ENCODE measurements at places on chromosomes 6 and 20.

- DNase-seq: no peak
Measured at GRCh38 chr6:30345852-30346251, 896 bp downstream of the RPP21 start.

- DNase-seq: no peak
Measured at GRCh38 chr6:115830895-115831294, 229.8 kb downstream of the FRK start.

DNA sequence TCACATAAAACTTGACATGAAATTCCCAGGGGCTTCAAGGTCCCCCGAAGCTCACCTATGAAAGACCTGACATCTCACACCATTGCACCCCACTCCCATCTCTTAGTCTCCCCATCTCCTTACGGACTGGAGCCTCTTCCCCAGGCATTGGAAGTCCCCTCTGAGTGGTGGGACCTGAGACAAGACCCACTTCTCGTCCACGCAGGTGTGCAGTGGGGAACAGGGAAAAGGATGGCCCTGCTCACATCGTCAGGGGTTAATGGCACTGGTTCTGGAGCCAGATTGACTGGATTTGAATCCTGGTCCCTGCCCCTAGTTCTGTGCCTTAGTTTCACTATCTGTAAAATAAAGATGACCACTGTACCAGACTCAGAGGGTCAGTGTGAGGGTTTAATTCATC, 15.5 kb downstream of the ADGRF1 start:
- DNase-seq: no peak

DNA sequence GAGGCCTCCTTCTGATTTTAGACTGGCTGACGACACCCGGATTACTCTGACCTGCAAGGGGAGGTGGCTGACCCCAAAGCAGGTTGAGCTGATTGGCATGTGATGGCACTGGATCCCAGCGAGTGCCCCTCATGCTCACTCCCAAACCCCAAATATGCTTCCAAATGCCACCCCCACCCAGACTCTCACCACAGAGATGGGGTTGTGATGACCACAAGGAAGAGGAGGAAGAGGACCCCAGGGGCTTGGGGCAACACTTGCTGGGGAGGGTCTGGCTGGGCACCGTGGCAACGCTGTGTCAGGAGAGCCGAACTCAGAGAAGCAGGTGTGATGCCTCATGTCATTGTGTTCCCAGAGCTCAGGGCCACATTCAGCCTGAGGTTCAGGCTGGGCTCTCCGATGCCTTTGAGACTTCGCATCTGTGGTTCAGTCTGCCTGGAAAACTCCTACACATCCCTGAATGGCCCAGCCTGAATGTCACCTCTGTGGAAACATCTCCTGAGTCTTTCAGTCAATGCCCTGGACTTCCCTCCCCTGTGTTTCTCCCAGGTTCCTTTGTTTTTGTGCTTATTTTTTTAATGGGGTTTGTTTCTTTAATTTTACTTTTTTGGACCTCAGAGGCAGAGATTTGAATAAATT, 169.1 kb upstream of the PMEPA1 start:
- DNase-seq: no peak

- DNase-seq: no peak
Measured at GRCh38 chr6:78607189-78607588, 260.2 kb upstream of the IRAK1BP1 start.

DNA sequence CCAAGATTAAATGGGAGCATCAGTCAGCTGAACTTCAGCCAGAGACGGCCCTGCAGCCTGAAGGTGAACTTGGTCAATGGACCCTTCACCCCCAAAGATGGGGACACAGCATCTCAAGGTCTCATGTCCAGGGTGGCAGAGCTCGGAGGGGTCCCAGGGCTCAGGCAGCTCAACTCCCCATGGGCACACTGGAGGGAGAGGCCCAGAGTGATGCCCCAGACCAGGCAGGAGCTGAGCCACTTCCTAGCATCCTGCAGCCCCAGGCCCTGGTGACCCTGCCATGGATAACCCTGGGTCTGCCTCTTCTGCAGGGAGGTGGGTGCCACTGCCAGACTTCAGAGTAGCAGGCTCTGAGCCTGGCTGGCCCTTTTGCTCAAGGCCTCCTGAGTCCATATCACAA, 27.5 kb upstream of the EMILIN3 start:
- DNase-seq: no peak

GRCh38 chr6:41028561-41029412, 10.2 kb downstream of the UNC5CL start:
- DNase-seq: no peak

DNA sequence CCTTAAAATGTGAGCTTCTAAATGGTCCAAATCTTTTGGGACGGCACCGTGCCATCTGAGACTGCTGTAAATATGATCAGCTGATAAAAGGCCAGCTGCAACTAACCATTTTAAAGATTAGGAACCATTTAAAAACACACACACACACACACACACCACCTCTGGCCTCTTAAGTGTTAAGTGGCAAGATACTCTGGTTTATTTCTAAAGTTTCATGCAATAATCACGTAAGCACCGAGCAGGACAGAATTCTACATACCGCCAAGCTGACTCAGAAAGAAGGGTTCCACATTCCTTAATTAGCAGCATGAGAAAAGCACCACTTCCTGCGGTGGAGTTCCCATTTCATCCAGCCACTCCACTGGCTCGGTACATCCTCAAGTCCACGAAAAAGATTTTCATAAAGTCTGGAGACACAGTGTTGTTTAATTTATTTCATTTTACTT, 17.8 kb upstream of the ZNF217 start:
- no peak for DNase-seq

GRCh38 chr20:16209951-16210361, 363.3 kb downstream of the KIF16B start:
- DNase-seq: no peak

DNA sequence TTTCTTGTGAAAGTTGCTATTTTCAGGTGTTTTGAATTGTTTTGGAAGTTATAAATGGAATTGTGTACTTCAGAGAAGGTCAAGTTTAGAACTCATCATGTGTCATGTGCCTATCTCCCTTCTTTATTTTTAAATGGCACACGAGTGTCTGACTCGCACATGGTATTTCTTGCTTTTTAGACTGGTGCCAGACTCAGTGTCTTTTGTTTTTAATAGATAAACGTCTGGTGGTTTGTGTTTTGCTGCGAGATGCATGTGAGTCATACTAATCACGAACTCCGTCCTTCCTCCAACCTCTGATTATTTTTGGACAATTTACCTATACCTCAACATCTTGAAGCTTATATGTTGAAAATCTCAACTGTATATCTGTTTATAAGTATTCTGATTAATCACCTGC, 292.1 kb downstream of the CDKAL1 start:
- no peak for DNase-seq

- no peak for DNase-seq
Measured at GRCh38 chr6:36526066-36526465, 21.2 kb downstream of the STK38 start.

DNA sequence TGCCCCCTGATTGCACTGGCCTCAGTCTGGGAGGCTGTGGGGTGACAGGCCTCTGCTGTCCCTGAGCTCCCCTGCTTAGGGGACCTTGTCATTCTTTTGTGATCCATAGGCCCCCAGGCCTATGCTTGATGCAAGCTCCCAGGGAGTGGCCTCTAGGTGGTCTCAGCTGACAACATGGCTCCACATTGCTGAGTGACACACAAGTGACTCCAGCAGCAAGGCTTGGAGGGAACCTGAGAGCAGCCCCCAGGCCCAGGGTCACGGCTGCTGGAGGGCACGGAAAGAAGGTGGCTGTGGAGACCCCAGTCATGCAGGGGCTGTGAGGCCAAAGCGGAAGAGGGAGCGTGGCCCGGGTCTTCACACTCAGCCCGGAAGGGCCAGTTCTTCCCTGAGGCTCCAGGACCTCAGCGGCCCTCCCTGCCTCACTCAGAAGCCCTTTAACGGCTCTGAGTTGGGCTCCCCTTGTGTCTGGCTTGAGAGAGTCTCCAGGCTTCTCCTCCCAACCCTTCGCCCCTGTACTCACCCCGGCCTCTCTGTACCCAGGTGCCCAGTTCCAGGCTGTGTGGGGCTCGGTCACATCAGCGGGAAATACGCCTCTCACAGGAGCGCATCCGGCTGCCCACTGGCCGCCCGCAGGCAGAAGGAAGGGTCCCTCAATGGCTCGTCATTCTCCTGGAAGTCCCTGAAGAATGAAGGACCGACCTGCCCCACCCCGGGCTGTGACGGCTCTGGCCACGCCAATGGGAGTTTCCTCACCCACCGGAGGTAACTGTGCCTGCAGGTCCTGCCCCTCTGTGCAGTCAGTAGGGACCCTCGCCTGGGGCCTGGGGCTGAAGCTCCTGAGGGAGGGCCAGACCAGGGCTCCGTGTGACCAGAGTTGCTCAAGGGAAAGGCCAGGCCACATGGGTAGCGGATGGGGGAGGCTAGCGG, 23.7 kb upstream of the PCMTD2 start:
- DNase-seq: no peak

DNA sequence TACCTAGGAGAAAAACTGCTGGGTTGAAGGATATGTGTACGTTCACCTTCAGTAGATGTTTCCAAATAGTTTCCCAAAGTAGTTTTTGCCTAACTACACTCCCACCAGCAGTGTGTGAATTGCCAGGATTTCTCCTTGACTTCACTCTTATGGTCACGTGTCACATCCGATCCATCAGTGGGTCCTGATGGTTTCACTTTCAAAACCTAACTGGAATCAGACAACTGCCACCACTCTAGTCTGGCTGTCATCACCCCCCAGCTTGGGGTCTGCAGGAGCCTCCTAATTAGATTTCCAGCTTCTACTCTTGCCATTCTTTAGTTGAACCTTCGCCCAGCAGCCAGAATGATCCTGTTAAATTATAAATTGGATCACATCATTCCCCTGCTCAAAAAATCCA, 8.5 kb upstream of the SLC12A5 start:
- no peak for DNase-seq

DNA sequence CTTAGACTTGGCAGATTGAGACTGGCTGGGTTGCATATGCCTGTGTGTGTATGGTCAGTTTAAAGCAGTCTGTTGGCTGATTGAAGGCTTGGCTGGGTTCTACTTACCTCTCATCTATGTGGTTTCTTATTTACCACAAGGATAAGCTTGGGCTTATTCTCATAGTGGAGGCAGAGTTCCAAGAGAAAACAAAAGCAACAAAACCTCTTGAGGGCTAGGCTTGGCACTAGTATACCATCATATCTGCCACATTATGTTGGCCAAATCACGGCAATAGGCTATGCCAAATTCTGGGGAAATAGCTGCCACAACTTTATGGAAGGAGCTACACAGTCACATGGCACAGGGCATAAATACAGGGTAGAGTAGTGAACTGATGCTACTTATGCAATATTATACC, 714.1 kb downstream of the CBLN4 start:
- no peak for DNase-seq

DNA sequence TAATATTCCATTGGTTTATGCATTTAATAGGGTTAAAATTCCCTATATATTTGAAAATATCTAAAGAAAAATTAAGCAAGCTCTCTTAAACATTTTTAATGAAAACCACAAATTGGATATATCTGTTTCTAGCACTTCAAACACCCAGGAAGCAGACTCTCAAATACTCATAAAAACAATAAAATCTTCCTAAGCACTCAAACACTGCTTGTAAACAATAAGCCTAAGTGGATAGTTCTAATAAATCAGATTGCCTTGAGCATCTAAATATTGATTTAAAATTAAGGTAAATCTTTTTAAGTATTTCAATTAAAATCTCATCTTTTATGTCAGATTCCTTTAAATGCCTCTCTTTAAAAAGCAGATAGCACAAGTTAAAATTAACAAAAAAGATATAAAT, 254.4 kb downstream of the KCNQ5 start:
- no peak for DNase-seq

GRCh38 chr6:21441386-21441785, 152.2 kb upstream of the SOX4 start:
- DNase-seq: no peak

- no peak for DNase-seq
Measured at GRCh38 chr6:46719099-46719498, 16.1 kb downstream of the PLA2G7 start.

- no peak for DNase-seq
Measured at GRCh38 chr6:96760153-96760687, 77.1 kb downstream of the GPR63 start.

- peak; percentile 53 for DNase-seq
Measured at GRCh38 chr20:59526242-59527225, 77.8 kb upstream of the PHACTR3 start.

- no peak for DNase-seq
Measured at GRCh38 chr20:34062570-34063482, 49.2 kb downstream of the EIF2S2 start.

DNA sequence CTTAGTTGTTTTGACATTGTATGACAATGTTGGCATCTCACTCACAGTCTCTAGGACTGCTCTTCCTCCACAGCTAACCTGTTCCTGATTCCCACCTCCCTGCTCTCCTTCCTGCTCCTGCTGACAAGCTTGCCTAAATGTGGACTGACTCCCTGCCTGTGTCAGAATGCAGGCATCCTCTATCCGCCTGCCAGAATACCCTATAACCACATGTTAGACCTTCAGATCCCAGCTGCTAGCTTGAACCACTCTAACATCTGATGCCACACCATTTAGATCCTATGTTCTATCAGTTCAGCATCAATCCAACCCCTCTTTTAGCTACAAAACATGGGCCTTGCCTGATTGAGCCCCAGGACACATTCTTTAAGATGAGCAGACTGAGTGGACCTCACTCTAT, 12.2 kb downstream of the FILIP1 start:
- no peak for DNase-seq

GRCh38 chr20:4869290-4870193, 131.8 kb downstream of the SLC23A2 start:
- DNase-seq: no peak

GRCh38 chr6:14118091-14118439, 493 bp downstream of the CD83 start:
- no peak for DNase-seq

GRCh38 chr20:16821211-16822089, 73.3 kb downstream of the OTOR start:
- DNase-seq: peak; percentile 13

DNA sequence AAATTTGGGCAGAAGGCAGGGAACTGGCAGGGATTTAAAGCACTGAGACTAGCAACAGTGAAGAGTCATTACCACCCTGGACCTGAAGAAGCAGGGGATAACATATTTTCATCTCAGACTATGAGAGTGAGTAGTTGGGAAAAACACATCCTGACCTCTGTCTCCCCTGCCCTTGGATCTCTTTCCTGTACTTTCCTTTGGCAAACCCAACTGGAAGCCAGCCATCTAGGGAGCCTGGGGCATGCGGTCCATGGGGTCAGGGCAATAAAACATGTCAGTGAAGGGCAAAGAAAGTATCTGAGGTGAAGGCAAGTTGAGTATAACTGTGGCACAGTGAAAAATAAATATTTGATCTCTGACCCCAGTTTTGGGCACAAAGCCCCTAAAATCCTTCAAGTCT, 698.2 kb downstream of the DOK5 start:
- no peak for DNase-seq

- no peak for DNase-seq
Measured at GRCh38 chr20:40883097-40883496, 145.5 kb upstream of the TOP1 start.

- no peak for DNase-seq
Measured at GRCh38 chr6:131828080-131828479, 20.3 kb downstream of the ENPP1 start.
